BE2C (cell line): ENCODE measurements at places on chromosomes 3 and 15.

DNA sequence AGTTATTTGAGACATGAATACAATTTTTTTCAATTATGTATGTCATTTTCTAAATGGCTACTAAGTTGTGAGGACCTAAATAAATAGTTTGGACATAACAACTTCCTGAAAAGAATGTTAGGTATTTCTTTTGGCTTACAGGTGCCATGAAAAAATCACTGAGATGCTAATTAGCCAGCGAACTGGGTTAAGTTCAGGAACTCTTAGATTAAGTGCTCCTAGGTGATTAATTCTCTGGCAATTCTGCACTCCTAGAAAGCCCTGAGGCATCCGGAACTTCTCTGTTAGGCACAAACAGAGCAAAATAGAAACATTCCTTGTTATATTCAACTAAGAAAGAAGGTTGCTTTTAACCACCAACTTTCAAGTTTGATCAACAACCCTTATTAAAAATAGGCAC, 192.3 kb downstream of the STAG1 start:
- DNase-seq: no peak

GRCh38 chr15:60626669-60627068, 147.7 kb upstream of the ICE2 start:
- DNase-seq: no peak

DNA sequence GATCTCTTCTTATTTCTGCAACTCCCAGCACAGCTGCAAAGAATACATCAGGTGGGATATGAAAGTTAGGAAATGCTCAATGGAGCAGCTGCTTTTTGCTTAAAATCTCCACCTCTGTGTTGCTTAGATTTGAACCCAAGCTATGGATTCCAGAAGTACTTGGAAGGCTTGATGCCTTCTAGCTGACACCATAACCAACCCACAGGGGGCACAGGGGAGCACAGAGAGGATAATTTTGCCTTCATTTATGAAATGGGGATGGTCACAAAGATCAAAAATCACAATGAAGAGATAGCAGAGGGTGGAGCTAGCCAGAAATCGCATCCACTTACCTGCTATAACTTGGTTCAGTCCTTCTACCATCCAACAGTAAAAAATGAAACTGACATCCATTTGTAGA, 75.7 kb downstream of the DUT start:
- DNase-seq: no peak

DNA sequence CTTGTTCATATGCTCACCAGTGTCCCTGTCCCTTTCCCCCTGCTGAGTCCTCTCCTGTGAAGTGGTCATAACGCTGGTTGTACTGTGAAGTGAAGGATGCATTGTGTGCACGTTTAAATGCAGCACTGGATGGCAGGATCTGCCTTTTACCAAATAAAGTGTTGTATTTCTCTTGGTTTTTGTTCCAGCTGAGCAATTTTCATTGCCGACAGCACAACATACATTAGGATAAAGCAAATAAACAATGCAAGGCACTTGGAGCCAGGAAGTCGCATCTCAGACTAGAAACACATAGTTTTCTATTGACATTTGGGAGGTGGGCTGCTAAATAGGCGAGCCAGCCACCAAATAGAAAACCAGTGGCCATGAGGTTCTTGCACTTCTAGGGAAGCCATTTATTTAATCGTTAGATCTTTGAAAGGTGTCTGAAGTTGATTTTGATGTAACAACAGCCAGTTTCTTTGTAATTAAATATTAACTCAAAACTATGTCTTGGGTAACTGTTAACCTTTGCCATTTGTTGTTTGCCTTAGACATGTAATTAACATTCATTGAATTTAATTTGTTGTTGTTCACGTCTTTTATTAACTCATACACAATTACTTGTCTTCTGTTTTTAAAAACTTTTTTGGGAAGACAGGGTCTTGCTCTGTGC, 185.3 kb downstream of the FNDC3B start:
- DNase-seq: no peak

GRCh38 chr15:88844749-88845386, 41.6 kb downstream of the ACAN start:
- DNase-seq: no peak

DNA sequence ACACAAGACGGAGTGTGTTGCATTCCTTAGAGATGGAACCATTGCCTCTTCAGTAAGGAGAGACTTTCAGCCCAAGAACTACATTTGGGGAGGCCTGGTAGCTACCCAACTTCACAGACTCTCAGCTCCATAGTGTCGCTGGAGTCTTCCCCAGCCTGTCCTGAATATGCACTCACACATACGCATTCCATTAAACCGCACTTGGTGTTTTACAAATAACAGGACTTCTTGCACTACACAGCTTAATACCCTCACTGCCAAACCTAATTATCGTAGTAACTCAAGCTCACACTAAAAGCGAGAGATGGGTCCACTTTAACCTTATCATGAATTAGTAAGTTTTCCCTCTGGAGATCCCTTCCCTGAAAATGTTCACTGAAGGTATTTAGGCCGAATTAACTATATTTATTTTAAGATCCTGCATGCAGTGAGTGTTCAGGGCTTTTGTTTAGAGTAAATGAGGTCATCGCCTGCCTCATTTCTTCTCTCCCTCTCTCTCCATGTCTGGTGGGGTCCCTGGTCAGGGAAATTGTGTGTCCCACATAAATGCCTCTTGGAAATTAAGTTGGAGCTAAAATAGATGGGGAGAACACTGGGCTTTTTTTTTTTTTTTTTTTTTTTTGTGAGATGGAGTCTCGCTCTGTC, 171.9 kb downstream of the FAM43A start:
- DNase-seq: no peak

DNA sequence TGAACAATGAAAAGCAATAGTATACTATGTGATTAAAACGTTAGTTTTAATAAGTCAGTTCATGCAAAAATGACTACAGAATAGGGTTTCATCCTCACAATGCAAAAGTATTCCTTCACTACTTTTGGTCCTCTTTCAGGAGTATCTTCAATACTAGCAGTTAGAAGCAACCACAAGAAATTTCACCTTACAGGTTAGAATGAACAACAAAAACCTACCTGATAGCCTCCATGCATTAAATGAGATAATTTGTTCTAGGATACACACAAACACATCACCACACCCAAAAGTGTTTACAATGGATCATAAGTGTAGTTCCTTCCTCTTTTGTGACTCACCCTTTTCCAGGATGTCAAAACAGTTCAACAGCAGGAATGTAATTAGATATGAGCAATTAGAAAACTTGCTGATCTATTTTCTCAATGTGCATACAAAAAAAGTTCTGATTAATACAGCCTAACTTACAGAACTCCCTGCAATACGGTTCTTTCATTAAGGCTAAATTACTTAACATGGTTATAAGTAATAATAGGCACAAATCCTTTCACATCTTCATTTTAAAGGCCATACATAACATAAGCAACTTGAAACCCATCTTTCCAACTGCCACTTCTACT, 21.6 kb downstream of the UACA start:
- no peak for DNase-seq
